Muscle of leg (tissue), 16 donors: ENCODE measurements at places on chromosomes 5 and 9. TPM values are rescaled to one million over a fixed set of nuclear protein-coding genes. Genes with fewer than 3 reads are reported as not detected.

GRCh38 chr5:33048315-33048714 lies 337.2 kb downstream of the NPR3 start:
- H3K27me3 ChIP-seq = no peaks in the 10 kb centered on the region
- no peak overlapping the region for H3K4me3 ChIP-seq
- no peak for DNase-seq
- no peaks in the 10 kb centered on the region for H3K4me1 ChIP-seq
- H3K27ac ChIP-seq = no peak overlapping the region

DNA sequence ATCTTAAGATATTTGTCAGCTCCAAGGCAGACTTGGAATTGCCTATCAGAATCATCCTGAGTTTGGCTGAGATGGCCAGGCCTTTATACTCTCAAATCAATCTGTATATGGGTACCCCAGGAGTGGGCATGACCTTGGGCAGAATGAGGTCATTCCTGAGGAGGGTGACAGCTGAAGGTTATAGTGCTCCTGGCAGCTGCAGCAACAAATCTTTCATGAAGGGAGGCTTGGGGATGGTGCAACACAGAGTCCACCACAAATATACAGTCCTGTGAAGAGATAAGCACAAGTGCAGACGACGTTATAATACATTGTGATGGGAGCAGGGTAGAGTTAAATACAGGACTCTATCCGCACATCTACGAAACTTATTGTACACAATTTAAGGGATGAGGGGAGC lies 21.1 kb upstream of the TRIO start:
- H3K27me3 ChIP-seq = no peaks in the 10 kb centered on the region
- no peak overlapping the region for H3K4me3 ChIP-seq
- peaks cover 11% of the 10 kb centered on the region for H3K4me1 ChIP-seq

- peak overlapping the region; percentile 43 for H3K27ac ChIP-seq
- H3K36me3 ChIP-seq = no peaks in the 10 kb centered on the region
- H3K4me1 ChIP-seq = peaks cover 29% of the 10 kb centered on the region
- peaks cover 45% of the 10 kb centered on the region for H3K27me3 ChIP-seq
- peak; percentile 85 for DNase-seq
Observed at GRCh38 chr9:130260816-130261765, 4.5 kb upstream of the HMCN2 start.

DNA sequence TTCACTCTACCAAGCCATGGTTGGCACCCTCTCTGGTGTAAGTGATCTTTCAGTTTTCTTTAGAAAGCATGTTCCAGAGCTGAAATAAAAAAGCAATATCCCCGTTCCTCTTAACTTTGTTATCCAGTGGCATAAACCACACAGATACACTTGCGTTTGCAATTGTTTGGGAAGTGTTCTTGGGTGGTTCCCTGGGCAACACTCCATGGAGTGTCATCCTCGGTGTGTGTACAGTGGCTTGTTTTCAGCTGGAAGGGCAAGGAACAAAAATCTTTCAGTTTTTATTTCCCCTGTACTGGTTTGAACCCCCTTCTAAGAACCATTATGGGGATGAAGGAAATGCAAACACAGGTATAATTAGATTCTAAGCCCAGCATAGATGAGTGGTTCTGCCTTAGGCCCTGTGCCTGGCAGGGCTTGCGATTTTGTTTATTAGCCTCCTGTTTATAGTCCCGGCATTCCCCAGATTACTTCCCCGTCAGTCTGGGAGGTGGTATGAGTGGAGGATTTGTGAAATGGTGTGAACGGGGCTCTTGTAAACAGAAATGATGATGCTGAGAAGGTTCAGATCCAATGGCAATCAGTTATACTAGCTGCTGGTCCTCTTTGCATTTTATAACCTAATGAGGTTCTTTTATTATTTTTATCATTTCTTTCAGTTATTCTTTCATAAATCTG lies 76.0 kb upstream of the CD180 start:
- no peaks in the 10 kb centered on the region for H3K36me3 ChIP-seq
- no peak overlapping the region for H3K4me3 ChIP-seq
- DNase-seq = no peak
- H3K27ac ChIP-seq = no peak overlapping the region
- H3K4me1 ChIP-seq = peaks cover 24% of the 10 kb centered on the region

DNA sequence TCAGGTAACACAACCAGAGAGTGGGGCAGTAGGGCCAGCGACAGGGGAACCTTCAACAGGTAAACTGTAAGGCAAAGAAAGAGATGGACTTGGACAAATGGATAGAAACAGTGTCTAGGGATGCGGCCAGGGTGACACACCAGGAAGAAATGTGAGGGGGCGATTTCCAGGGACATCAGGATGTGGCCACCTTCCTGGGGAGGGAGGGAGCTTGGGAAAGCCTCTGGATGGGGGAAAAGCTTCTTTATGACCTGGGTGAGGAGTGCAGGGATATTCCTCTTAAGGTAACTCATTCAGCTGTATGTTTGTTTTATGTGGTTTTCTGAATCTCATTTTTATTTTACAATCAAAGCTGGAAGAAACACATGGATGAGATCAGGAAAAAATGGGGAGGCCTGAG lies 11.9 kb upstream of the NXNL2 start:
- H3K27me3 ChIP-seq = no peaks in the 10 kb centered on the region
- H3K4me3 ChIP-seq = no peak overlapping the region
- H3K27ac ChIP-seq = no peak overlapping the region

Gene IFNB1
- not detected for total RNA-seq

Gene CTXN3
- 2.8 TPM for total RNA-seq

Gene PDE6A
- total RNA-seq = not detected
